Upper lobe of left lung (tissue), 6 donors: ENCODE measurements at places on chromosomes 7 and 10. TPM values are rescaled to one million over a fixed set of nuclear protein-coding genes. Genes with fewer than 3 reads are reported as not detected.
A peak's percentile ranks its signal among the peaks of the same experiment; 100 is the strongest.

DNA sequence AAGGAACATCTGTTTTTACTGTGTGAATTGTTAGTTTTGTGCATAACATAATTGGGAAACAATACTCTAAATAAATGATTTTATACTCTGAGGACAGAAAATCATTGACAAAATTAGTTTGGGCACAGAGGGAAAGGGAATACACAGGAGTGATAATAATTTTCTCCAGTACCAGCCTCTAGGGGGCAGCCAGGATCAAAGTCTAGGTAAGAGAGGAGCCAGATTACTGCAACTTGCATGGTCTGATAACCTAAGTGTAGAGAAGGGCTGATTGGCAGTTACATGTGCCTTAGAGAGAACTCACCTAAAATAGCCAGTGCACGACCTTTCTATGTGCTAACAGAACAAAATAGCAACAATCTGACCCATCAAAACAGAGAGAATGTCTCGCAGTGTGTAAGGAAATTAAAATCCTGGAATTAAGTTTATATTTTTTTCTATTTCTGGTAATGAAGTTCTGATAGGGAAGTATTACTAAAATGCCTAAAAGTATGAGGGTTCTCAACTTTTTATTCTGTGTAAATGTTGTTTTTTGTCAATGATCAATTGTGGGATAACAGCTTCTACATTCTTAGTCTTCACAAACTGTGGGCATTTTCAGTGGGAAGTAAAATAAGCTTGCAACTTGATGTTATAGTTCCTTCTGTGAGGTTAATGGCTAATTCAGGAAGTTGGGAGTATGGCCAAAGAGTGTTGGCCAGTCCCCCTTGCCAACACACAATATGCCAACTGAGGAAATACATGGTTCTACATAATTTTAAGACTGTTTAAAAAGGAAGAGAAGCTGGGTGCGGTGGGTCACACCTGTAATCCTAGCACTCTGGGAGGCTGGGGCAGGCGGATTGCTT lies 66.4 kb downstream of the EXOC6 start:
- H3K4me1 ChIP-seq = no peaks in the 10 kb centered on the region
- H3K4me3 ChIP-seq = no peak overlapping the region
- no peak for DNase-seq
- H3K36me3 ChIP-seq = no peaks in the 10 kb centered on the region

The HOXA7 gene
- total RNA-seq = 3.3 TPM

- H3K27me3 ChIP-seq = no peaks in the 10 kb centered on the region
- H3K36me3 ChIP-seq = peaks cover 3% of the 10 kb centered on the region
- peak overlapping the region; percentile 62 for H3K27ac ChIP-seq
- peak; percentile 35 for DNase-seq
- H3K4me1 ChIP-seq = peaks cover 13% of the 10 kb centered on the region
- no peak overlapping the region for H3K4me3 ChIP-seq
These were observed 44.7 kb upstream of the GARS1 start for GRCh38 chr7:30549931-30550493.

GRCh38 chr7:99461221-99461620 lies 4.7 kb downstream of the ATP5MF start:
- peaks cover 32% of the 10 kb centered on the region for H3K36me3 ChIP-seq
- DNase-seq = no peak
- H3K27me3 ChIP-seq = no peaks in the 10 kb centered on the region
- peaks cover 22% of the 10 kb centered on the region for H3K4me1 ChIP-seq

DNA sequence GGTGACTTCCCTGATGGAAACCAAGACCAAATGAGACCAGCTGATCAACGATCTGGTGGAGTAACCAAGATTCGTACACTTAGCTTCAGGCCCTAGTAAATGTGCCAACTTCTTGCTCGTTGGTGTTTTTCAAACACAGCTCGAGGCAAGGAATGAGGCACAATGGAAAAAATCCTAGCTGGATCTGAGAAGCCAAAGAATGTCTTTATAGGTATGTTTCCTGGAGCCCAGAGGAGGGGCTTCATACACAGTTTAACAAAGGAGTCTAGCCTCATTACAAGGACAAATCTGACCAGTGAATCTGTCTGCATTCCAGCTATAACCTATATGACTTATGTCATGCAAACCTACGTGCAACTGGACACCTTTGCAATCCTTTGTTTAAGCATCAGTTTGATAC lies 3.7 kb downstream of the COL17A1 start:
- H3K4me1 ChIP-seq = peaks cover 6% of the 10 kb centered on the region
- no peaks in the 10 kb centered on the region for H3K27me3 ChIP-seq
- H3K4me3 ChIP-seq = no peak overlapping the region
- DNase-seq = no peak
- no peak overlapping the region for H3K27ac ChIP-seq
- H3K36me3 ChIP-seq = no peaks in the 10 kb centered on the region

The PLA2G12B gene
- 5.2 TPM for total RNA-seq

DNA sequence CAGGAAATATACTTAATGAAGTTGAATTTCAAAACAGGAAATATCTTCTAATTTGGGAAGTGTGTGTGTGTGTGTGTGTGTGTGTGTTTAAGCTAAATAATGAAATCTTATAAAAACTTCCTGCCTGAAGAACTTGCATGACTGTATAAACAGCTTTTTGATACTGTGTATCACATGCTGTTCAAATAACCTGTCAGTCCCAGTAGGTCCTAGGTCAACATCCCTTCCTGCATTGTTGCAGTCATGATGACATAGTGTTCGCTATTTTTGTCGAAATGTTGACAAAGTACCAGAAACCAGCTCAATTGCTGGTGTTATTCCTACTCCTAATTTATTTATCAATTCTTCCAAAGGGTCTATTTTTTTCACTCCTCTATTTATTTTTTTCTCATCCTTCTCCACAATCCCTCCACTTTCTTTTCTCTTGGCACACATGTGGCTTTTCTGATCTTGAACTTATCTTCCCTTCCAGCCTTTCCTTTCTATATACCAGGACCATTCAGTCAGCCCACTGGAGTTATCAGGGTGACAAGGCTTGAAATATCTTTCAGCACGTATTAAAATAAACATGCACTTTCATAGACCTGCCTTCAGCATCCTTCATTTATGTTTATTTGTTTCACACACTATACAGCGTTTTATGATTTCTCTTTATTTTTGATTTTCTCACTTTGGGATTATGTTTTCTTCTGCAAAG lies 115.8 kb downstream of the PLXDC2 start:
- H3K27me3 ChIP-seq = no peaks in the 10 kb centered on the region
- no peak for DNase-seq
- peaks cover 17% of the 10 kb centered on the region for H3K4me1 ChIP-seq
- no peak overlapping the region for H3K4me3 ChIP-seq

- H3K4me3 ChIP-seq = no peak overlapping the region
- no peak for DNase-seq
- no peak overlapping the region for H3K27ac ChIP-seq
- no peaks in the 10 kb centered on the region for H3K4me1 ChIP-seq
- H3K36me3 ChIP-seq = peaks cover 3% of the 10 kb centered on the region
These were observed 25.7 kb downstream of the COG5 start for GRCh38 chr7:107538001-107538400.

DNA sequence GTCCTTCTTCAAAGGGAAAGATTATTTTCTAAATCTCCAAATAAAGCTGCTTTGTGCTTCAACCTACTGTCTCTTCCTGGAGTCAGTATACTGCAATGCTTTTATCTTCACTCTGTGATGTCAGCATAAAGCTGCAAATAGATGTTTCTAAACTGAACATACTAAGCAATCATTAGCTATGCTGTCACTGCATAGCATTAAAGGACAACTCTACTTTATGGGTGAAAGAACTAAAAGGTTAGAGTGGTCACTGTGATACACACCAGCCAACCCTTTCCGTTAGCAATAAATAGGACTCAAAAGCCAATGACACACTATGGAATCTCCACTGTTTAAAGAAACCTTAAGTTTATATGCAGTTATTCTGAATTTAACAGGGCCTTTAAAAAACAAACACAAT lies 1.8 kb downstream of the CCDC186 start:
- DNase-seq = no peak
- H3K4me3 ChIP-seq = peak overlapping the region; percentile 86
- no peak overlapping the region for H3K27ac ChIP-seq

The BAIAP2L1 gene
- total RNA-seq = 22.3 TPM
